ENCODE measurements at places on chromosomes 12 and 14.

- no peak for DNase-seq
Observed at GRCh38 chr12:49888461-49889151, 15.1 kb downstream of the FAIM2 start.

DNA sequence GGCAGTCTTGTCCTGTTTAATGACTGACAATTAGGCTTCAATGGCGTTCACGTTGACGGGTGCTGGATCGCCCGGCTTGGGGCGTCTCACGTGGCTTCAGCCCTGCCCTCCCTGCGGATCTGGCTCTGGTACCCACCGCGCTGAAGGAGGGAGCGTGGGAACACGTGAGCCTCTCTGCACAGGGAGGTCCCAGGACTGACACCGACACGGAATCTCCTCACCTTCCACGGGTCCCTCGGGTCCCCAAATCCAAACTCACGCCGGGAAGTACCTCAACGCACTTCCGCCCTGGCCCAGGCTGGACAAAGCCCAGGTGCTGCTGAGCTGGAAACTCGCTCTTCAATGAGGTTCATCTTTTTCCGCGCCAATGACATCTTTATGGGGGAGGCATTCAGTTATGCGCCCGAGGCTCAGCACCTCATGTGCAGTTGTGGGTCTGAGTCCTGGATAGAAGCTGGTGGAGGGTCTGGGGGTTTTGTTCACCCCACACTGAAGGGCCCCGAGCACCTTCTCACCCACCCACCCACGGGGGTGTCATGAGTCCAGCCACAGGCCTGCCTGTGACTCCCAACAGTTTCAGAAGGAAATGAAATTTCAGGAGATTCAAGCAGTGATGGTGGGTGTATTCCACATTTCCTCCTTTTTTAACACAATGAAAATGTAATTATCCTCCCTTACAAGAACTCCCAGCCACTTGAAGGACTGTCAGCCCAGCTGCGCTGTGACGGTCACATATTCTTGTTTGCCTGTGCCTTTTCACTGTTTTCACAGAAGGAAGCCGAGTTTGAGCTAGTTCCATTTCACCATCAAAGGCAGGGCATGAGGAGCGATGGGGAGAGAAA lies 251.7 kb upstream of the SFSWAP start:
- DNase-seq: no peak

GRCh38 chr14:102817318-102817717 lies 40.1 kb downstream of the TRAF3 start:
- DNase-seq: no peak

GRCh38 chr14:105299654-105300541 lies 903 bp downstream of the BRF1 start:
- DNase-seq: peak; percentile 21

DNA sequence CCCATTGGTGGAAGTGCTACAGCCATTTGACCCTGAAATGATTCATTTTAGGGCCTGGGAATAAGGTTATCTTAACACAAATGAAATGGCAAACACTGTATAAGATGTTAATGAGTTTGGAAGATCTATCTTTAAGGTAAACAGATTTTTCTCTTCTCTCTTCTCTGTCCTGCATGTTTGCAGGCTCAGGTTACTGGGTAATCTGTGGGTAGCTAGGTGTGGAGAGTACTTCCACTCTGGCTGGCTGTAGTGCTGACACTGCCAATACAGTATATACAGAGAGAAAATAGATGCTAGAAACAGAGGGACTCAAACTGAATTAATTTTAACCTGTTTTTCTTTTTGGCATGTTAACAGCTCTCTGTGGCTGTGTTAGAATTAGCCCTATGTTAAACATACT lies 84.6 kb downstream of the SLC38A6 start:
- no peak for DNase-seq
